ENCODE measurements at places on chromosomes 11 and 22.
A peak's percentile ranks its signal among the peaks of the same experiment; 100 is the strongest.

- DNase-seq, result no peak
- no peaks in the 10 kb centered on the region for H3K27me3 ChIP-seq
- H3K4me3 ChIP-seq, result no peak overlapping the region
- no peak overlapping the region for H3K27ac ChIP-seq
- peaks cover 3% of the 10 kb centered on the region for H3K4me1 ChIP-seq
These were observed 37.3 kb downstream of the GALNT18 start for GRCh38 chr11:11584530-11584810.

GRCh38 chr11:119482521-119483011 lies 59.6 kb upstream of the THY1 start:
- DNase-seq, result no peak
- H3K27ac ChIP-seq, result no peak overlapping the region
- no peaks in the 10 kb centered on the region for H3K36me3 ChIP-seq
- 0 out of 2 replicates have a peak, but pooled peaks cover 2% of the 10 kb centered on the region for H3K4me1 ChIP-seq

- H3K27me3 ChIP-seq, result no peaks in the 10 kb centered on the region
- no peaks in the 10 kb centered on the region for H3K4me1 ChIP-seq
- H3K4me3 ChIP-seq, result no peak overlapping the region
- H3K36me3 ChIP-seq, result no peaks in the 10 kb centered on the region
- no peak for DNase-seq
- H3K27ac ChIP-seq, result no peak overlapping the region
These were observed 46.9 kb upstream of the OR4B1 start for GRCh38 chr11:48169717-48170116.

GRCh38 chr11:128687321-128687720 lies 6.6 kb upstream of the FLI1 start:
- H3K4me1 ChIP-seq, result peaks cover 54% of the 10 kb centered on the region
- peak; percentile 82 for DNase-seq
- H3K27ac ChIP-seq, result no peak overlapping the region
- H3K4me3 ChIP-seq, result peak overlapping the region; percentile 39
- peaks cover 96% of the 10 kb centered on the region for H3K27me3 ChIP-seq
- no peaks in the 10 kb centered on the region for H3K36me3 ChIP-seq

DNA sequence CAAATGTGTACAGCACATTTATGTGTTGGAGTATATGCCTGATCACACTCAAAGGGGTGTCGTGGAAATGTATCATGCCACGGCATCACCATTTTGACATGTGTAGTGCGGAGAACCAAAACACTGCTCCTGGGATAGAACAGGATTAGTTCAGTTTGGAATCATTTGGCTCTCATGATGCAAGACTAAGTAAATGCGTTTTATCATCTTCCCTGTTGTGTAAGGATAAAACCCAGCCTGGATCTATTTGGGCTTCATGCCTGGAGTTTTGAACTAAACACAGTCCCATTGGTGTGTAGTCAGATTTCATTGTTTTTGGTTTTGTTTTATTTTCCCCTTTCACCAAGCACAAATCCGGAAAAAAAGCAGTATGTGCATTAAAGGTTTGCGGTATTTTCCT lies 574.3 kb downstream of the NTM start:
- DNase-seq, result no peak
- H3K27me3 ChIP-seq, result no peaks in the 10 kb centered on the region
- H3K36me3 ChIP-seq, result no peaks in the 10 kb centered on the region
- H3K4me1 ChIP-seq, result no peaks in the 10 kb centered on the region

All from H1 (cell line).